ENCODE measurements at places on chromosomes 4 and X. TPM values are rescaled to one million over a fixed set of nuclear protein-coding genes. Genes with fewer than 3 reads are reported as not detected.

DNA sequence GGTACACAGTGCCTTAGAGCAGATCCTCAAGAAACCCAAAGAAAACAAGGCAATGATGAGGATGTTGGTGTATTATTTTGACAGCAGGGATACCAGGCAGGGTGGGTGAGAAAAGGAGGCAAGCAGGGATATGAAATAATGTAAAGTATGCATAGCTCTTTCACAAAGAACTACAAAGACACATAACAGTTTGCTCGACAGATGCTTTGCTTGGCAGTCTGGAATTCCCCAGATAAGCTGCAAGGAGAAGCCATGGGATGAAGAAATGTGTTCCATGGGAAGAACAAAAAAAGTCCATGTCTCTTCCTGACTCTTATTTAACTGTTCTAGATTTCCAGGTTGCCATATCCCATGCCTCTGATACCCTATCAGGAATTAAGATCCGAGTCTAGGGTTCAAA lies 75.4 kb downstream of the FAM13A start:
- H3K27me3 ChIP-seq = no peaks in the 10 kb centered on the region
- H3K4me3 ChIP-seq = no peak overlapping the region
- H3K36me3 ChIP-seq = no peaks in the 10 kb centered on the region
- peaks cover 17% of the 10 kb centered on the region for H3K4me1 ChIP-seq
- no peak overlapping the region for H3K27ac ChIP-seq

DNA sequence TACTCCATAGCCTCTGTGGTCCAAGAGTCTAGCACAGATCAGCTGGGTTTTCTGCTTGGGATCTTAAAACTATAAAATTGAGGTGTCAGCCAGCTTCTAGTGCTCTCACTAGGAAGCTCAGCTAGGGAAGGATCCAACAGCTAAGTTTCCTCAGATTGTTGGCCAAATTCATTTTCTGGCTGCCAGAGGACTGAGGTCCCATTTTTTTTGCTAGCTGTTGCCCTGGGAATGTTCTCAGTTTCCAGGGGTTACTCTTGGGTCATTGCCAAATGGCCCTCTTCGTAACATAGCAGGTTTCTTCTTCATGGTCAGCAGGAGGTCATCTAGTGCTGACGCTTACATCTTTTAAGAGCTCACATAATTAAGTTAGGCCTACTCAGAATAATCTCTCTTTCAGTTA lies 2178.2 kb downstream of the ARAP2 start:
- H3K27me3 ChIP-seq = no peaks in the 10 kb centered on the region
- H3K36me3 ChIP-seq = no peaks in the 10 kb centered on the region
- no peak overlapping the region for H3K27ac ChIP-seq
- no peaks in the 10 kb centered on the region for H3K4me1 ChIP-seq

- no peaks in the 10 kb centered on the region for H3K27me3 ChIP-seq
- H3K27ac ChIP-seq = no peak overlapping the region
- H3K4me3 ChIP-seq = no peak overlapping the region
- H3K4me1 ChIP-seq = peaks cover 51% of the 10 kb centered on the region
- no peak for DNase-seq
Measured at GRCh38 chr4:73919691-73920090, 50.5 kb downstream of the CXCL1 start.

GRCh38 chrX:95435198-95435597 lies 1249.4 kb upstream of the DIAPH2 start:
- no peaks in the 10 kb centered on the region for H3K4me1 ChIP-seq
- no peaks in the 10 kb centered on the region for H3K36me3 ChIP-seq
- no peaks in the 10 kb centered on the region for H3K27me3 ChIP-seq
- no peak overlapping the region for H3K4me3 ChIP-seq
- no peak overlapping the region for H3K27ac ChIP-seq

NELFA gene
- total RNA-seq = 19.4 TPM

- no peaks in the 10 kb centered on the region for H3K27me3 ChIP-seq
- DNase-seq = no peak
- H3K4me1 ChIP-seq = peaks cover 26% of the 10 kb centered on the region
- peaks cover 13% of the 10 kb centered on the region for H3K36me3 ChIP-seq
Measured at GRCh38 chr4:21901281-21901680, 47.3 kb downstream of the KCNIP4 start.

- H3K27me3 ChIP-seq = no peaks in the 10 kb centered on the region
- H3K36me3 ChIP-seq = peaks cover 17% of the 10 kb centered on the region
- peaks cover 84% of the 10 kb centered on the region for H3K4me1 ChIP-seq
- no peak overlapping the region for H3K27ac ChIP-seq
Measured at GRCh38 chrX:66625525-66625924, 13.4 kb downstream of the EDA2R start.

SLC4A4 gene
- total RNA-seq = 17.2 TPM

DNA sequence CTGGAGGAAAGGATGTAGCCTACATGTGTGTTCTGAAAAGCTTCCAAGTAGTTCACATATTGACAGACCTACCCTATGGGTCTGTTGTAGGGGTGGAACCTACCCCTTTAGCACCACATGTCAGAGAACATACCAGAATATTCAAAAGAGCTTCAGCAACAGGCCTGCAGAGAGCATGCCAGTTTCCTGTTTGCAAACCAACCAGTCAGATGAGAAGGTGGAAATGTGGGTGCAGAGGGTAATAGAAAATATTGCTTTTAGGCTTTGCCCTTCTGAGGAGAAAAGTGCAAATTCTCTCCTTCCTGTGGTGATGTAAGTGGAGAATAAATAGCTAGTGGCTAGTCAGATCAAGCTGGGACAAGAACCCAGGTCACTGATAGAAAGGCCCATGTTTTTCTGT lies 16.4 kb downstream of the INTS6L start:
- no peak overlapping the region for H3K27ac ChIP-seq
- no peak for DNase-seq
- no peak overlapping the region for H3K4me3 ChIP-seq

GRCh38 chr4:181760560-181760959 lies 482.6 kb upstream of the TENM3 start:
- peaks cover 15% of the 10 kb centered on the region for H3K4me1 ChIP-seq
- H3K4me3 ChIP-seq = no peak overlapping the region
- no peaks in the 10 kb centered on the region for H3K36me3 ChIP-seq
- H3K27me3 ChIP-seq = peaks cover 9% of the 10 kb centered on the region
- no peak for DNase-seq

CTAG1A gene
- total RNA-seq = not detected
